ENCODE measurements at places on chromosomes 11 and 22. TPM values are rescaled to one million over a fixed set of nuclear protein-coding genes. Genes with fewer than 3 reads are reported as not detected.

DNA sequence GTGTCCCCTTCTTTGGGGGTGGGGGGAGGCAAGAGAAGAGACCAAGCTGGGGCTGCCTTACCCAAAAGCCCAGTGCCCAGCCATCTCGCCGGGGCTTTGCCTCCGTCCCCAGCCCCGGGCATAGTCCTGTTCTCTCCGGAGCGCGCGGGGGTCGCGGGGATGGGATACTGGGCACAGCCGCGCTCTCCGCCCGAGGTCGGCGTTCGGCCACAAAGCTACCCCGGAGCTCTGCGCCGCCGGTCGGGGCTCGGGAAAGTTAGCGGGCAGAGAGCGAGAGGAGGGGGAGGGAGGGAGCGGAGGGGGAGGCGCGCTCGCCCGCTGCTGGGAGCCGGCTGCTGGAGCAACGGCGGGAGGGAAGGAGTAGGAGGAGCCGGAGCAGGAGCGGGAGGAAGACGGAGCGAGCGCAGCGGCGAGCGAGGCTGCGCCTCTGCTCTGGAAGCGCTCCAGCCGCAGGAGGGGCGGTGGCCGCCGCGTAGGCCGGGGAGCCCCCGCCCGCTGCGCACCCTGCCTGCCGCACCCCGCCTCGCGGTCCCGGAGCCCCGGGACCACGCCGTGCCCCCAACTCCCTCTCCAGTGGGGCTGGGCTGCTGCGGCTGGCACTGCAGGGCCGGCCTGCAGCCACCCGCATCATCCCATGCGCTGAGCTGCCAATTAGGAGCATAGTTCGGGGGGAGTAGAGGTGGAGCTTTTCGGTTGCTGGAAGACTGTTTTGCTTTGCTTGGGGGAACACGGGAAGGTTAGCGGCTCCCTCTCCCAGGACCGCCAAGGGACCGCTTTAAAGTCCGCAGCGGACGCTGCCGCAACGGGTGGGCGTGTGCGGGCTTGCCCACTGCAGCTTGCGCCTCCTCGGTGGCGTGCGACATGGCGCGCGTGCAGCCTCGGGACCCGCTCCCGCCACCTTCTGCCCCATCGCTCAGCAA lies at the start of gene SCN4B:
Gene SCN4B, minus strand, starts transcription at position 272 of the 920 bp plus-strand sequence. Its CDS starts 150 bp downstream, at position 122.
- peak; percentile 48 for DNase-seq

DNA sequence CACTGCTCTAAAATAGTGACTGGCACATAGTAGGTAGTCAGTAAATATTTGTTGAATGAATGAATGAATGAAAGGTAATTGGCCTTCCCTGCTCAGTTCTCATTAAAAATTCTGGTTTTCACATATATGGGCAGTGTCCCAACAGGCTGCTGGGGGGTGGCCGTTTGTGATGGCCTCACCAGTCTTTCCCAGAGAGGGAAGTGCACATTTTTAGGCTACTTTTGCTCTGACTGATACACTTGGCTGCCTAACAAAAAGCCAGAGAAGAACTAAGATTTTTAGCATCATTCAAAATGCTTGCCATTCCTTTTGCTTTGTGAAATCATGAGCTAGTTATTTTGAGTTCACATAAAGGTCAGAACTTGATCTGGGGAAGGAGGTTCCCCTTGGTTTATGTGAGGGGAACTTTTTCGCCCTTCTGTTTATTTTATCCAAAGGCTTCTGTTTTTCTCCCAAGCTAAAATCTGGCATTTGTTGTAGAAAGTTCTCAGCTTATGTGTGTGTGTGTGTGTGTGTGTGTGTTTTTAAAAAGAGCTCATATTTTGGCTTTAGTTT lies 83.1 kb downstream of the PTPRJ start:
- peak; percentile 81 for DNase-seq

DNA sequence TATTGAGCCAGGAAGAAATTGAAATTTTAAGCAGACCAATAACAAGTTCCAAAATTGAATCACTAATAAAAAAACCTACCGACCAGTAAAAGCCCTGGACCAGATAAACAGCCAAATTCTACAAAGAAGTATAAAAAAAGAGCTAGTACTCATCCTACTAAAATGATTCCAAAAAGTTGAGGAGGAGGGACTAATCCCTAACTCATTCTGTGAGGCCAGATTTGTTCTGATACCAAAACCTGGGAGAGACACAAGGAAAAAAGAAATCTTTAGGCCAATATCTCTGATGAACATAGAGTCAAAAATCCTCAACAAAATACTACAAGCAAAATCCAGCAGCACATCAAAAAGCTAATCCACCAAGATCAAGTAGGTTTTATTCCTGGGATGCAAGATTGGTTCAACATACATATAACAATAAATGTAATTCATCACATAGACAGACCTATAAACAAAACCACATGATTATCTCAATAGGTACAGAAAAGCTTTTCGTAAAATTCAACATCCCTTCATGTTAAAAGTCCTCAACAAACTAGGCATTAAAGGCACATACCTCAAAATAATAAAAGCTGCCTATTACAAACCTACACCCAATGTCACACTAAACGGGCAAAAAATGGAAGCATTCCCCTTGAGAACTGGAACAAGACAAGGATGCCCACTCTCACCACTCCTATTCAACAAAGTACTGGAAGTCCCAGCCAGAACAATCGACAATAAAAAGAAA lies 13.1 kb downstream of the OR52A5 start:
- DNase-seq = no peak

DNA sequence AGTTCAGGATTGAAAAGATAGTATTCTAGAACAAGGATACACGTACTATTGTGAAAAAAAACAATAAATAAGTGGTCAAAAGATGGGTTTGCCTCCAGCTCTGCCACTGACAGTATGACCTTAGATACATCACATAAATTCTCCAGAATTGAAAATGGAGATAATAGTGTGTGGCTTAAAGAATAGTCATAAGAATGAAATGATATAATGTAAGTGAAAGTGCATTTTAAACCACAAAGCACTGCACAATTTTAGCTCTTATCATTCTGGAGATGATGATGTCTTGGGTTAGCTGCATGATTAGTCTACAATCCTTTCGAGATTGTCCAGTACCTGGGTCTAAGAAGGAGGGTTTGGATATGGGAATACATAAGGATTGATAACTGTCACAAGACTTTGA lies 21.9 kb upstream of the CEP295 start:
- no peak for DNase-seq

GRM5 gene
- 0.06 TPM for total RNA-seq

DNA sequence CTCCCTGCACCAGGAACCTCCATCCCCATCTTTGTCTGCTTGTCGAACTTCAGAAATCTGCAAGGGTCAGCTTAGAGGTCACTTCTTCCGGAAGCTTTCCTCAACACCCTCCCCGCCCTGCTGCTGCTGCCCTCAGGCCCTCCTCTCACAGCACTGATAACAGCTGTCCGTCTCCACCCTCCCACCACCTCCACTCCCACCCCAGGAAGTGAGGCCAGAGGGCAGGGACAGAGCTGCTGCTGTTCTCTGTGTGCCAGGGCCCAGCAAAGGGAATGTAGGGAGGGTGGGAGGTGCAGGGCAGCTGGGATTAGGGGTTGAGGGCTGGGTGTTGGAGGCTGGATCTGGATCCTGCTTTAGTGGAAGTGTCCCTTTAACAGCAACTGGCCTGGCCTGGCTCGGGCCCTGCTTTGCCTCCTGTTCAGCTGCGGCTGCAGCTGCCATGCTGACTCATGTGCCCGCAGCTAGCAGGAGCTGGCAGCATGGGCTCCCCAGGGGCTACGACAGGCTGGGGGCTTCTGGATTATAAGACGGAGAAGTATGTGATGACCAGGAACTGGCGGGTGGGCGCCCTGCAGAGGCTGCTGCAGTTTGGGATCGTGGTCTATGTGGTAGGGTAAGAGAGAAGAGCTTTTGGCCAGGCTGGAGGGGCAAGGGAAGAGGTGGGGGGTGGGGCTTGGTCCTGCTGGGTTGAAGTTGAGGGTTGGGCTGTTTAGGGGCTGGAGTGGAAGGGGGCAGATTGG lies at the start of gene P2RX6:
Gene P2RX6, plus strand, starts transcription at position 440 of the 740 bp plus-strand sequence. Its CDS starts 10 bp downstream, at position 450.
- DNase-seq = peak; percentile 72

OMP gene
- total RNA-seq = not detected

GRCh38 chr11:109209572-109209971 lies 212.4 kb upstream of the C11orf87 start:
- no peak for DNase-seq

DNA sequence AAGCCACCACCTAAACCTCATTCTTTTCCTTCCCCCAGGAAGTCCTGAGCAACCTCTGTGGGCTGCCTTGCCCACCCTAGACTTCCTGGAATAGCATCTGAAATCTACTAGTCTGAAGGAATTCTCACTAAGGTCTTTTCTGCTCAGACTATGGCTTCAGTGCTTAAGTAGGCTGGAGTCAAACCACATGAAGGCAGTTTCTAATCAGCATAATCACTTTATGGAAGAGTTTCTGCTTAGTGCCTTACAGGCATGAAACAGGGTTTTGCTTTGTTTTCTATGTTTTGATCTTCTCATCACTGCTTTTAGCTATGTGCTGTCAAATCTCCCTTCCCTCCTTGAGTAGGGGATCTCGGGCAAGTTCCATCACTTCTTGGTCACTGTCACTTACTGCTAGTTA lies 117.7 kb downstream of the WT1 start:
- DNase-seq = no peak

GRCh38 chr11:86722006-86722405 lies 49.6 kb upstream of the ME3 start:
- no peak for DNase-seq

LDHAL6A gene
- total RNA-seq = not detected

IGSF9B gene
- total RNA-seq = 0.07 TPM

- DNase-seq = no peak
Observed at GRCh38 chr11:125945011-125945796, 640 bp upstream of the VSIG10L2 start.

DNA sequence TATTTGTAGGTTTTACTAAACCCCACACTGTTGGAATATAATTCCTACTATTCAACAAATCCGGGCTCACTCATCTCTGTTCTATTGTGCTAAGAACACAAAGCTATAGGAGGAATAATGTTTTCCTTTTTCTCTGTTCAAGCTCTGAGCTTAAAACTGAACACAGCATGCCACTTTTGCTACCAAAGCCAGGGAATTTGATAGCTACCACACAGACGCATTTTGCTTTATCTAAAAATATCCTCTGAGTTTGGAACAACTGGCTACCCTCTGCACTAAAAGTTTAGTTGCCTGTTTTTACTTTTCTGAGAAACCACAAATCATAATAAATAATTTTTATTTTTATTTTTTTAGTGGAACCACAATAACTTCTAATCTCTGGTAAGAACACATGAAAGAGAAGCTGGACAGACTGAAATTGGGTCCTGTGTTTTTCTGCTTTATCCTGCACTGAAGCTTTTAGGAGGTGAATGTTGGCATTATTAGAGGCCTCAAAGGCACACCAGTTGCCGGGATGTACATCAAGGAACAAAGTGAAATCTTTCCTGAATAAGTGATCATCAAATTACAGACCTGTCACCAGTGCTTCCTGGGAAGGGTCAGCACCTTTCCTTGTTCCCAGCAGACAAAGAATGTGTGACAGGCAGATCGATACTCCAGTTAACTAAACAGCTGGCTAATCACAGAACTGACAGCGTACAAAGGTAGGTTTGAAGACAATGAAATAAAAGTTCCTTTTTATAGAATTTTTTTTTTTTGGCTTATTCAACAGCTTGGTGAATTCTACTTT lies 523.2 kb upstream of the TENM4 start:
- no peak for DNase-seq

FOLH1 gene
- not detected for total RNA-seq

- no peak for DNase-seq
Observed at GRCh38 chr22:33232071-33232470, 173.9 kb upstream of the SYN3 start.

DNA sequence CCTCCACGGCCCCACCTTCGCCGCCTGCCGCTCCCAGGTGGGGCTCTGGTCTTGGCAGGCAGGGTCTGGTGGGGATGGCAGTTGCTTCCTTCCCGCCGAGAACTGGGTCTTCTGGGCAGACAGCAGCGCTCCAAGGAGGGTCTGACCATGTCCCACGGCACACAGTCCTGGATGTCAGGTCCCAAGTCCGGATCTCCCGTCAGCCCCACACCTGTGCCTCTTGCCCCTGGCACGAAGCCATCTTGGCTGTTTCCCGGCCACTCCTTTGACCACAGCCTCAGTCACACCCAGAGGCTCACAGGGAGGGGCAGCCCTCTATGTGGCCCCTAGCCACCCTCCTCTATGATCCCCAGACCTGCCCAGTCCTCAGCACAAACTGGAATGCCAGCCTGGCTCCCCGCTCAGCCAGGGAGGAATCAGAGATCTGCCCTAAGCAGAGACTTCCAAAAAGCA lies 14.3 kb downstream of the MUC5B start:
- DNase-seq = no peak

DNA sequence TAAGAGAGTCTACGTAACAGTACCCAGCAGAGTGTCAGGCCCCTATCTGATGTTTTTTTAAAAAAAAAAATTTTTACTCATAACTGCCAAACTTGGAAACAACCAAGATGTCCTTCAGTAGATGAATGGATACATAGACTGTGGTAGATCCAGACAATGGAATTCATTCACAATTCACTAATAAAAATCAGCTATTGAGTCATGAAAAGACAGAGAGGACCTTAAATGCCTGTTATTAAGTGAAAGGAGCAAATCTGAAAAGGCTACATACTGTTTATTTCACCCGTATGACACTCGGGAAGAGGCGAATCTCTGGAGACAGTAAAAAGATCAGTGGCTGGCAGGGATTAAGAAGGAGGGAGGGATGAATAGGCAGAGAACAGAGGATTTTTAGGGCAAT lies 541.4 kb upstream of the TENM4 start:
- no peak for DNase-seq

- no peak for DNase-seq
Observed at GRCh38 chr11:35945137-35945518, 1.3 kb downstream of the LDLRAD3 start.

DNA sequence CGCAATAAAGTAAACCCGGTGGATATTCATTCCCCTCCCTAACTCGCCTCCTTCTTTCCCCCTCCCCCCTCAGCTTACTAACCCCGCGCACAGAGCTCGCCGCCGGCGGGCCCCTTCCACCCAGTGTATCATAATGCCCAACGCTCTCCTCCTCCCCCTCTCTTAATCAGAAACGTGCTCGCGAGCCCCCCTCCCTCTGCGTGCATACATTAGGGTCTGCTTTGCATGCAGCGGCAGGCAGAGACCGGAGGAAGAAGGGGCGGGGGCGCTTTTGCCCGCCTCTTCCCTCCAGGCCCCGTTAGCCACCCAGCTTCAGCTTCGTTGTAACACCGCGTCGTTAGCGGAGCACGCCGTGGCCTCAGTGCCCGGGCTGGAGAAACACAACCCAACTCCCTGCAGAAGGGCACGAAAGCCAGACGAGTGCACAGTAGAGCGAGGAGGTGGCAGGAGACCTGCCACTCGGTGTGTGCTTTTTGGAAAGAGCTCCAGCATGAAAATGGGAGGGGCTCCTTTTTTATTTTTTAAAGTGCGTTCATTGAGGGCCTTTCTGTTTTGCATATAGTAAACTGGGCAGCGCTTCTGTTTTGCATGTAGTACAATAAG lies 901 bp upstream of the KMT2A start:
- DNase-seq = peak; percentile 92

DNA sequence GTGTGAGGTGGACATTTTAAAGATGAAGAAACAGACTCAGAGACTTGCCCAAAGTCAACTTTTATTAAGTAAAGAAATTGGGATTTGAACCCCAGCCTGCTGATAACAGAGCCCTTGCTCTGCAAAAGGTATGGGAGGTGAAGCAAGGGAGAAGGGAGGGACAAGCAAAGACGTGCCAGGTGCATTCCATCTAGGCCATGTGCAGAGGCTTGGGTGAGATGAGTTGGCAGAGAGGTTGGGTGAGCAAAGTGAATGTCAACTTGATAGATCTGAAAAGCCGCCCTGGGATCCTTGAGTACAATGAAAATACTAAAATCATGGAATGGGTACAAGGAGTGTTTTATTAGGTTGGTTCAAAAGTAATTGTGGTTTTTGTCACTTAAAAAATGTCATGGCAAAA lies 341.3 kb downstream of the CADM1 start:
- DNase-seq = no peak

- no peak for DNase-seq
Observed at GRCh38 chr22:26443901-26444690, 15.0 kb downstream of the ASPHD2 start.
